Astrocyte (in vitro differentiated cells and primary cell): ENCODE measurements at places on chromosomes 7 and 10. TPM values are rescaled to one million over a fixed set of nuclear protein-coding genes. Genes with fewer than 3 reads are reported as not detected.

The UPK3BL2 gene
- total RNA-seq: 3.3 and 3.4 TPM in 2 replicates

The MACROH2A2 gene
- 25.5 and 25.6 TPM in 2 replicates for total RNA-seq

The IDI2 gene
- not detected in 2 replicates for total RNA-seq

The LIPM gene
- total RNA-seq: not detected in 2 replicates

The COL17A1 gene
- 2.6 and 10.1 TPM in 2 replicates for total RNA-seq

The OR2A25 gene
- not detected in 2 replicates for total RNA-seq

The MSRB2 gene
- 18.9 and 19.8 TPM in 2 replicates for total RNA-seq

The SLC26A3 gene
- not detected in 2 replicates for total RNA-seq

The ZNRF2 gene
- 9.2 and 9.9 TPM in 2 replicates for total RNA-seq

The LCOR gene
- 72.0 and 72.8 TPM in 2 replicates for total RNA-seq

The TMEM270 gene
- total RNA-seq: not detected in 2 replicates

The NSUN6 gene
- total RNA-seq: 5.9 and 7.3 TPM in 2 replicates

The SORCS1 gene
- 1.1 and 1.4 TPM in 2 replicates for total RNA-seq

The SLC26A4 gene
- 0.57 and 0.91 TPM in 2 replicates for total RNA-seq

The TAS2R41 gene
- not detected in 2 replicates for total RNA-seq

The CYP3A4 gene
- total RNA-seq: not detected in 2 replicates

The GARIN1A gene
- 2.7 and 5.9 TPM in 2 replicates for total RNA-seq

The PRPS1L1 gene
- total RNA-seq: not detected in 2 replicates

The KAZALD1 gene
- total RNA-seq: 8.1 and 9.6 TPM in 2 replicates

The CDC14C gene
- total RNA-seq: 0.14 and 0.17 TPM in 2 replicates

DNA sequence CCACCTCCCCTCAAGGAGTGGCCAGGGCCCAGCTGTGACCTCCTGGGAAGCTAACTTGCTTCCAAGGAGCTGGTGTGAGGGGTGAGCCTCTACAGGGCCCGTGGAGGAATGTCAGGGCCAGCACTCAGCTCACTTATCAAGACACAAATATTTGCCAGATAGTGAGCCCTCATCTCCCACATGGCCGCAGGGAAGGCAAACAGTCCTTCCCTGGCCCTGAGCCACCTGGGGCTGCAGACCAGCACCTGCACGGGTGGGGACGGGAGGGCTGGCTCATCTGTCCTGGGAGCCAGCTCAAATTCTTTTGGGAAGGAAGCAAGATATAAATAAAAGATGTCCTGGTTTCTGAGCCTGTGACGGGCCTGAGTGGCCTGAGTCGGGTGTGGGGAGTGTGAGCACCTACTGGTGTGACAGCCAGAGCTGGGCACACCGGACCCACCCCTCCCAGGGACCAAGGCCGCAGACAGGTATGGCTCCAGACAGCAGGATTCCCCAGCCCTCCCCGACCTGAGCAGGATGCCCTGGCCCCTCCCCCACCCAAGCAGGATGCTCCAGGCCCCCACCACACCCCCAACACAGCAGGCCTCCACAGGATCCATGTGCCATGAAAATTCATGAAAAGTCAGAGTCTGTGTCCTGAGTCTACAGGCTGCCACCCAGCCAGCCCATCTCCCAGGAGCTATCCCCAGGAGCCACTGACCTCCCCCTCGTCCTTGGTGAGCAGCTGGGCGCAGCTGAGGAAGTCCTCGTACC, 148.0 kb downstream of the MAPK8 start:
- no peak for DNase-seq

DNA sequence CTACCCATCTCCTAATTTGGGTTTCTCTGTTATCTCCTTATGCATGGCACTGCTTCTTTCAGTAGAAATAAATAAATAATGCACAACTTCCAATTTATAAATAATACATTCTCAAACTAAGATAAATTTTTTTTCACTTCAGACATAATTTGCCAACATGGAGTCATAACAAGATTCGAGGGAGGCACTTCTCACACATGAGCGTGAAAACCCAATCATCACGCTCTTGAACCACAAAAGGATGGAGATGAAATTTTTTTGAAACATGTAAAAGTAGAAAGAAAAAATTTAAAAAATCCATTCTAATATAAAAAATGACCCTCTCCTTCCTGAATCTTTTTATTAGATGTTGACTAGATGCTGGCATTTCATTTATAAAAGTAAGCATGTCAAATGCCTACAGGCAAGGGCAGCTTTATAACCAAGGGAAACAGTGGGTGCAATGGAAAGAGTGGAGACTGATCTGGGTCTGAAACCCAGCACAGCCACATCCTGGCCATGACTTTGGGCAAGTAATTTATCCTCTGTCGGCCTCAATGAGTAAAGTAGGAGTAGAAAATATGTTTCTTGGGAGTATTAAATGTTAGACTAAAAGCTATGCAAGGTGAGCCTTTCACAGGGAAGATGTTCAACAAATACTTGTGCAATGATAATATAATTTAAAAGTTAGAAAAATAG, 185.0 kb downstream of the STK31 start:
- no peak for DNase-seq

- peak; percentile 73 for DNase-seq
Measured at GRCh38 chr7:20141666-20142065, 75.5 kb downstream of the MACC1 start.

GRCh38 chr10:112911206-112911605, 38.8 kb upstream of the TCF7L2 start:
- DNase-seq: no peak

- DNase-seq: peak; percentile 95
Measured at GRCh38 chr7:73999664-74000435, 28.1 kb upstream of the ELN start.

DNA sequence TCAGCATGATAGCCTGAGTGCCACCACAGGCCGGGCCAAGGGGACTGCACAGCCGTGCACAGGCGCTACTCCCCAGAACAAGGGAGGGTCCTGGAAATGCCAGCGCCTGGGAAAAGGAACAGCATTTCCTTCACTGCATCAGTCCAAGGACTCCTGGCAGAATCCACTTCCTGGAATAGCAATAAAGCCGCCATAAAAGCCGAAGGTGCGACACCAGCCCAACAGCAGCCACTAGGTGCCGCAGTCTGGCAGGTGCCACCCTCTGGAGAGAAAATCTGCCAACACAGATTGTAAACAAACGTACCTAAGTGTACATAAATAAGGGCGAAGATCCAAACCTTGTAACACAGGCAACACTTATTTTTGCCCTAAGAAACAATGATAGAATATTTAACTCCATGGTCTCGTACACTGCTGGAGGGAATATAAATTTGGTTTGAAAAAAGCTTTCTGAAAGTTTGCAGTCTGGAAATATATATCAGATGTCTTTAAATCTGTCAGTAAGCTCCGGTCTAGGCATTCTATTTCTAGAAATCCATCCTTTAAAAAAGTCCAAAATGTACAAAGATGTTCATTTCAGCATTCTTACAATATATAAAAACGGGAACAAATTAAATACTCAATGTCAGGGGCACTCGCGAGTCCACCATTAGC, 22.2 kb downstream of the VOPP1 start:
- DNase-seq: no peak

- DNase-seq: peak; percentile 84
Measured at GRCh38 chr7:130430841-130431666, 9.8 kb downstream of the CEP41 start.

- no peak for DNase-seq
Measured at GRCh38 chr10:98423691-98424120, 8.7 kb upstream of the PYROXD2 start.

GRCh38 chr7:20787660-20788419, 1.2 kb upstream of the SP8 start:
- no peak for DNase-seq

GRCh38 chr7:28855538-28856217, 102.5 kb downstream of the TRIL start:
- peak; percentile 98 for DNase-seq

DNA sequence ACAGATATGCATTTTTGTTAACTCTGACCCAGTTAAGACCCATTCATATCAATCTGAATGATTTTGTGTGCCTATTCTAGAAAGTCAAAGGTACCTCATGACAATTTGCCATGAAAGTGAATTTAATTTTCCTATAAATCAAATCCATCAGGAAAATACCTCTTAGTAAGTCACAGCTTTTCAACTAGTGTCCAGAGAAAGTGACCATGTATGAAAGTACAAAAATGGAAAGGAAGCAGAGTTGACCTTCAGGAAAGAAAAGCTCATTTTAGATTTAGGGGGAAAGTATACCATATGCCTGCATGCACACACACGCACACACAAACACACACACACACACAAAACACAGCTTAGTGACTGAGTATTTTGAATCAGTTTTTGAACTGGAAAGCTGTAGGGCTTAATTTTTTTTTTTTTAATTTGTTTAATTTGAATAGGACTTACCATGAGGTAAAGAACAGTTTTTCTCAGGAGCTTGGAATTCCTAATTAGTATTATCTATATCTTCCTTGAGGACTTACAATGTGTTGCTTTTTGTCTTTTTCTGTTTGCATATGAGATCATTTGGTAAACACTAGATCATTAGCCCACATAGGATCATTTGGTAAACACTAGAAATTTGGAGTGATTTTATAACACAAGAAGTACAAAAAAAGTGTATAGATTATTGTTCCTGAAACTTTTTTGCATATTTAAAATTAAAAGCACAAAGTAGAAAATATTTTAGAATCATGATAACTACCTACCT, 61.6 kb downstream of the ZNF277 start:
- DNase-seq: no peak

GRCh38 chr10:81866753-81867152, 8.2 kb upstream of the NRG3 start:
- DNase-seq: no peak

GRCh38 chr7:102189756-102190155, 96.9 kb upstream of the SH2B2 start:
- no peak for DNase-seq

DNA sequence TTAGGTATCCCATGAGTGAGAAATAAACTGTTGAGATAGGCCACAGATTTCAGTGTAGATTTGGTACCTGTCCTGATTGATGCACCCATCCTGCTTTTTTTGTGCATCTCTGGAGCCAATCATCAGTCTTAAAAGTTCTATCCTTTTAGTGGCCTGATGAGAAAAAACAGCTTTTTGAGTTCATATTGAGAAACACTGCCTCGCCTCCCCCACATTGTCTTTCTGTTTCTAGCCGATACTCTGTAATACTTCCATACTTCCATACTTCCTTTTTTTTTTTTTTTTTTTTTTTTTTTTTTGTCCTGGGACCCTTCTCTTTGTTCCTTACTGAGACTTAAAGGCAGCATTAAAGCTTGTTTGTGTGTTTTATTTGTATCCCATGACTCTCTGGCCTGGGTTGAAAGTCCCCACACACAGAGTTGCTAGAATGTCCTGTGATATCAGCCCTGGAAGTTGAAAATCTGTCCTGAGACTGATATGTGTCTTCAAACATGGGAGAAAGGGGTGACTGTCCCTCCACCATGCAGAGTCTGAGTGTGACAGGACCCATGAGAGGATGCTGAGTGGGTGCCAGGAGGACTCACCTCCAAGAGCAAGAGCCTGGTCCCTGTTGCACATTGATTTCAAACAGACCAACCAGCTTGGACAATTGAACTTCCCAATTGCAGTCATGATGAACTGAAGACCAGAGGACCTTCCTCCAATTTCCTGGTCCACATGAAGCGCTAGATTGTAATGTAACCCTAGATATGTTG, 5.7 kb downstream of the ZNF22 start:
- DNase-seq: no peak

- no peak for DNase-seq
Measured at GRCh38 chr10:326350-326749, 191.1 kb downstream of the ZMYND11 start.

DNA sequence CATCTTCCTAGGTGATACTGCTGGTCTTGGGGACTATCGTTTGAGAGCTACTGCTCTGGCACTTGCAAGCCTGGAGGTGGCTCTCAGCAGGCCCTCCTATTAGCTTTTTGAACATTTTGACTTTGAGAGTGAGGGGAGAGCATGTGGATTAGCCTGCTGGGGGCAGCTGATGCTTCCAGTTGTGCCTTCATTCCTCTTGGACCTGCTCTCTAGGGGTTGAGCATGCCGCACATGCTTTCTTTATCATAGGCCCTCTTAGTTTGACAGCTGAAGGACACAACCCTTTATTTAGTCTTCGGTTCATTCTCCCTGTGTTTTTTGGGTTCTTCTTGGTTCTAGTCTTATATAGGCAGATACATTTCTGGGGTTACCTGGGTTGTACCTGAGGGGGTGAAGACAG, 132.1 kb downstream of the GALNT17 start:
- no peak for DNase-seq

DNA sequence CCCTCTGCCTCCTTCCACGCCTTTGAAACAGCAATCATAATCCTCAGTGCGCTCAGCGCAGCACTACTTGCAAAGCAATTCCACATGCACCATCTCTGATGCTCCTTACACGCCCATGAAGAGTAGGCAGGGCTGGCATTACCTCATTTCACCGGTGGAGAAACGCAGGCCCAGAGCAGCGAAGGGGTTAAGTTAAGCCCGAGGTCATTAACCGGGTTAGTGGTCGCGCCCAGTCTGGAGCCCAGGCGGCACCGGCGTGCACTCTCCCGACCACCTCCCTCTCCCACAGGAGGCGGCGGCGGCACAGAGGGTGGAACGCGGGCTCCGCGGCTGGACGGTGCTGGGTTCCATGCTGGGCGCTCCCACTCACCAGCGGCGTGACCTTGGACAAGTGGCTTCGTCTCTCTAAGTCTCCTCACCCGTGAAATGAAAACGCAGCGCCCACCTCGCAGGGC, 515 bp downstream of the FASTK start:
- DNase-seq: no peak

DNA sequence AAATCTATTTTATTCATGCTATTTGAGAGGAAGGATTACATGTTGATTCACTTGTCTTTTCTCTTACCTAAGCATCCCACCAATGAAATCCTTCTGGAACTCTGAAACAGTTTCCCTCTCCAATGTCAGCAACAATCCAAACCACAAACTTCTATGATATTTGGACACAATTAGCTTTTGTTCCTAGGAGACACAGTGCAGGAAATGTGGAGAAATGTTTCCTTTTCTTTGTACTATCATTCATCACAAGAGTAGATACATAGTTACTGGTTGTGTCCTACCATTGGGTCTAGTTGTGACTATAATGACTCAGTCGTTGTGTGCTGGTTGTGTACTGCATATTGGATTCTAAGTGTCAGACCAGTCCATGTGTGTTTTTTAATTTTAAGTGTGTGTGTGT, 156.8 kb upstream of the MAGI2 start:
- peak; percentile 64 for DNase-seq

- DNase-seq: no peak
Measured at GRCh38 chr7:44223362-44224079, 22.7 kb downstream of the YKT6 start.
